HL-60 (cell line): ENCODE measurements at places on chromosomes 1 and 21.

DNA sequence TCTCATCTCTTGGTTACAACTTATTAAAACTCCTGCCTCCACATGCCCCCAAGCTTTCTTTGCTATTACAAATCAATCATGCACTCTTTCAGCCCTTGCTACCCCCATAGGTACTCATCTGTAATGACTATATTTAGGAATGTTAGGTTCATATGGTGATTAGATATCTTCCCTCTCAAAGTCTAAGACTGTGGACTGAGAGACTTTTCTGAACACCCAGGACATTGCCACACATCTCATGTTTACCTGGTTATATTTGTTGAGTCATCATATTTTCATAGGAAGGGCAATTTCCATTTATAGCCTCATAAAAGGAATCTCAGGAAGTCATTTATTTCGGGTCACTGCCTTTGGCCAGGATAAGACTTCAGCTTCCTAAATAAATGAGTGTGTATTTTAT is 81.5 kb upstream of the LPGAT1 start:
- no peak for DNase-seq

GRCh38 chr1:42733415-42734200 is 6.4 kb downstream of the CLDN19 start:
- DNase-seq, result no peak

- DNase-seq, result no peak
Measured at GRCh38 chr1:172599912-172600311, 59.0 kb upstream of the FASLG start.

GRCh38 chr1:156439777-156440183 is 60.8 kb downstream of the MEF2D start:
- DNase-seq, result no peak

GRCh38 chr1:17957588-17958267 is 149.9 kb upstream of the IGSF21 start:
- no peak for DNase-seq

- DNase-seq, result no peak
Measured at GRCh38 chr21:38793926-38794713, 11.6 kb upstream of the ETS2 start.

- no peak for DNase-seq
Measured at GRCh38 chr1:58931756-58932155, 147.9 kb upstream of the JUN start.

DNA sequence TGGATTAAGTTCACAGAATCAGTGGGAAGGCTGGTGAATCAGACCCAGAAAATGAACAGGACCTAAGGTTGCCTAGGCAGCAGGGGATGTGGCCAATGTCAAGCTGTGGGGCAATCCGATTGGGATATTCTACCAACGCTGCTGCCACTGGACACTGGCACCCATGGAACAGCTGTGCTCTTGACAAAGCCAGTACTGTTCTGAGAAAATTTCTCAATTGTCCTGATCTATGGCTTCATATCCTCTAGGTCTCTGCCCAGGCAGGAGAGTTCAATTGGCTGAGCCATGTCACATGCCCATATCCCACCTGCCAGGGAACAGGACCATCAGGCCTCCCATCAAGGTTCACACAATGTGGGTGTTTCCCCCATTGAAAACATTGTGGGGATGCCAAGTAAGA is 6.2 kb downstream of the TACSTD2 start:
- no peak for DNase-seq

GRCh38 chr1:46070164-46070814 is 62.1 kb downstream of the PIK3R3 start:
- DNase-seq, result peak; percentile 53

- DNase-seq, result peak; percentile 93
Measured at GRCh38 chr1:222712253-222713090, at the start of the genes AIDA and BROX. Gene AIDA (minus strand): TSS chr1:222712491. CDS start chr1:222712317, 174 bp downstream. Gene BROX (plus strand): TSS chr1:222712564. CDS start chr1:222715700, 3,136 bp downstream.
